ENCODE measurements at places on chromosomes 7 and 10.
A peak's percentile ranks its signal among the peaks of the same experiment; 100 is the strongest.

- DNase-seq, result no peak
These were observed 32.6 kb downstream of the SLC26A5 start for GRCh38 chr7:103413407-103413806.

DNA sequence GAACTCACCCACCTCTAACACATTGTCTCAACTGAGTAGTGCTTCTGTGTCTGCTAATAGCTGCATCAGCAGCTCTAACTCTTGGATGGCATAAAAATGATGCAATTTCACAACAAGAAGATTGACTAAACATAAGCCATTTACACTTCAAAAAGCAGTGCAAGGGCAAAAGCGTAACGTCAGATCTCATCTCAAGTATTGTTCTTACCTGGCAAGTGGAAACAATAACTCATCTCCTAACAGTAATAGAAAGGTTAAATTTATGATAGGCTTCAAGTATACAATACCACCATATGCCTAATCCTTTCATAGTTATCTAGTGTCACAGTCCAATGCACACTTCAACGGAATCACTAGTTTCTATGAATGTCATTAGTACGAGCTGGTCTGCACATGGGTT is 14.8 kb downstream of the TPK1 start:
- no peak for DNase-seq

DNA sequence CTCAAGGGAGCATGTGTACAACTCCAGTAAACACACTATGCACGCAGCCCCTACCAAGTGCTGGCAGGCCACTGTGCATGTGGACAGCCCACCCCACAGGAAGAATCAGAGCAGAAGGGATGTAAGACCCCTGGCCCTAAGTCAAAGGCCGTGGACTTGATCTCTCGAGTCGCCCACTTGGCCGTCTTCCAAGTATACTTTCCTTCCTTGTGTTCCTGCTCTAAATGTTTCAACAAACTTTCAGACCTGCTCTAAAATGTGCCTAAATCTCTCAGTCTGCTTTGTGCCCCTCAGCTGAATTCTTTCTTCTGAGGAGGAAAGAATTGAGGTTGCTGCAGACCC is 21.1 kb upstream of the NOM1 start:
- no peak for DNase-seq

GRCh38 chr10:111295788-111296187 is 219.0 kb downstream of the ADRA2A start:
- no peak for DNase-seq

DNA sequence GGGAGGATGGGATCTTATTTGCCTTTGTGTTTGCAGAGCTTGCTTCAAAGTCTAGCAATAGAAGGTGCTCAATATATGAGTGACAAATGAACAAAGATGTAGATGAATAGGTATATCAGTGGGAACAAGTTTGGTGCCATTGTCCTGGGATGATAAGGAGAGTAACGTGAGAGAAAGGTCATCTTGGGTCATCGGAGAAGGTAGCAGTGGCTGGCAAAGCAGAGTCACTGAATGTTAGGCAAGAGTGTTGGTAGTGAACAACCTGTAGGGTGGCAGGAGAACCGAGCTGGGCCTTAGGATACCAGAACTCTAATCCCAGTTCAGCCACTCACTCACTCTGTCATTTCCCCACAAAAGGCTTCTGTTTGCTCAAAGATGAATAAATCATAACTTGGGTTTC is 87.2 kb downstream of the CCDC71L start:
- DNase-seq, result no peak

GRCh38 chr7:90846192-90846591 is 250.1 kb downstream of the CDK14 start:
- DNase-seq, result no peak

GRCh38 chr10:26797340-26797739 is 63.4 kb downstream of the ABI1 start:
- no peak for DNase-seq

DNA sequence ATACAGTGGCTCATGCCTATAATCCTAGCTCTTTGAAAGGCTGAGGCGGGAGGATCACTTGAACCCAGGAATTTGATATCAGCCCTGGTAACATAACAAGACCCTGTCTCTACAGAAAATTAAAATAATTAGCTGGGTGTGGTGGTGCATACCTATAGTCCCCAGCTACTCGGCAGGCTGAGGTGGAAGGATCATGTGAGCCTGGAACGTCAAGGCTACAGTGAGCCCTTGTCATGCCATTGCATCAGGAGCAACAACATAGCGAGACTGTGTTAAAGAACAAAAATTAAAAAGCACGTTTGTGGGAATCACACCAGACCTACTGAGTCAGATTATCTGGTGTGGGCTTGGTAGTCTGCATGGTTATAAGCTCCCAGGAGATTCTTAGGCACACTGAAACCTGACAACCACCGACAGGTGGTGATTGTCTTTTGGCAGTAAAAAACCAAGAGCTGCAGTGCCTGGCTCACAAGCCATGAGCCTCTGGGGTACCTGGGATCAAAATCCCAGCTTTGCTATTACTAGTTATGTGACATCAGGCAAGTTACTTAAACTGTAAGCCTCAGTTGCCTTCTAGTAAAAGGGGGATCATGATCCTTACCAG is 146.9 kb downstream of the SND1 start:
- DNase-seq, result no peak

GRCh38 chr7:90661290-90662151 is 65.4 kb downstream of the CDK14 start:
- no peak for DNase-seq

GRCh38 chr7:43481902-43482678 is 100.8 kb upstream of the STK17A start:
- no peak for DNase-seq

- DNase-seq, result no peak
These were observed 83.5 kb upstream of the GNA12 start for GRCh38 chr7:2927592-2927991.

- DNase-seq, result no peak
These were observed 56.6 kb downstream of the DNAJC1 start for GRCh38 chr10:21946946-21947345.

DNA sequence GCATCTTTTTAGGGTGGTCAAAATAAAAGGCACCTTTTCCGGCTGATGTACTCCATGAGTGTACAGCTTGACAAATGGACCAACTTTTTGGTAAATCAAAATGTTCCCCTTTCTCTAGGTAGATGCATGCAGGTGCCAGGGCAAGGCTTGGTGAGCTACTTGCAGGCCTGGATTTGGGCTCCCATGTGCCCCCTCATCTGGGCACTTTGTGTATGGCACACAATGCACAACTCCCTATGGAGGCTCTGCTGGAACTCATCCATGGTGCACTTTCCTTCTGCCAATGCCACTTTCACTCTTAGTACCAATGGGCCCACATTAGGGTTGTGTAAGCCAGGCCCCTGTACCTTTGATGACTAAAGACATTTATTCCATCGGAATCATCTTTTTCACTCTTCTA is 300.8 kb downstream of the SDHAF3 start:
- DNase-seq, result no peak

DNA sequence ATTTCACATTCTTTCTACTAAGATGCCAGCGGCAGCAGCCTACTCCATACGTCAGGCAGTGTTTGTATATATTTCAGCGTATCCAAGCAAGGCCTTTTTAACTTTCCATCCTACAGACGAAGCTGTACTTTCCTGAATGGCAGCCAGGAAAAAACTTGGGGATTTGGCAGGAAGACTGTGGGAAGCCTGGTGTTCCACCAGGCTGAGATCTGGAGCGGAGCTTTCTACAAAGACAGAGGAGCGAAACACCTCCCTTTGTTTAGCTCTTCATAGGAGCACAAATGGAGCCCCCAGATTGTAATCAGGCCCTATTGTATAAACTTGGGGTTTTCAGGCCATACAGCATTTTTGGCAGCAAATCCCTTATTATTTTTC is 143.8 kb downstream of the TES start:
- DNase-seq, result peak; percentile 54

DNA sequence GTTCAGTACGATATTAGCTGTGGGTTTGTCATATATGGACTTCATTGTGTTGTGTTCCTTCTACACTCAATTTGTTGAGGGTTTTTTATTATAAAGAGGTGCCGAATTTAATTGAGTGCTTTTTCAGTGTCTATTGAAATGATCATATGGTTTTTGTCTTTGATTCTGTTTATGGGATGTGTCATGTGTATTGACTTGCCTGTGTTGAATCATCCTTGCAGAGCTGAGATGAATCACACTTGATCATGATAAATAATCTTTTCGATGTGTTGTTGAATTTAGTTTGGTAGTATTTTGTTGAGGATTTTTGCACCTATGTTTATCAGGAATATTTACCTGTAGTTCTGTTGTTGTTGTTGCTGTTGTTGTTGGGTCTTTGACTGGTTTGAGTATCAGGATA is 39.8 kb downstream of the ATOH7 start:
- DNase-seq, result no peak

GRCh38 chr10:132057191-132057681 is 8.5 kb upstream of the JAKMIP3 start:
- no peak for DNase-seq

DNA sequence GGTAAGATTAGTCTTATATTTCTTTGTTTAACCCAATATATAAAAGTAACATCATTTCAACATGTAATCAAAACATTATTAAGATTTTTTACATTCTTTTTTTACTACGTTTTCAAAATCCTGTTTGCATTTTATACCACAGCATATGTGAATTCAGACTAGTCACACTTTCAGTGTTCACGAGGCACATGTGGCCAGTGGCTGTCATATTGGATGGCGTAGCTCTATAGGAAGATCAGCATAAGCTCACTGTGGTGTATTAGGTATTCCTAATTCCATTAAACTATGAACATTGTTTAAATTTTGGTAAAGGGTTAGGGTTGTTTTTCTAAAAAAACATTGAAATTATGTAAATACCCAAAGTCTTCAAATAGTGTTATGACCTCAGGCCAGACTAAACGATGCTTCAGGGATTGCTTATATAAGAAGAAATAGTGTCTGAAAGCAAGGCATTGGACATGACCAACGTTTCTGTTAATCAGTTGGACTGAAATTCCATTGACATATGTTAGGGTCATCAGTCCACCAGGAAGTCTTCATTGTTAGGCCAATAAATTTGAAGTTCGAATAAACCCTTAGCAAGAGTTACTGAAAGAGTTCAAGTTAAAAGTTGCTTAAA is 97.0 kb downstream of the BICC1 start:
- no peak for DNase-seq

DNA sequence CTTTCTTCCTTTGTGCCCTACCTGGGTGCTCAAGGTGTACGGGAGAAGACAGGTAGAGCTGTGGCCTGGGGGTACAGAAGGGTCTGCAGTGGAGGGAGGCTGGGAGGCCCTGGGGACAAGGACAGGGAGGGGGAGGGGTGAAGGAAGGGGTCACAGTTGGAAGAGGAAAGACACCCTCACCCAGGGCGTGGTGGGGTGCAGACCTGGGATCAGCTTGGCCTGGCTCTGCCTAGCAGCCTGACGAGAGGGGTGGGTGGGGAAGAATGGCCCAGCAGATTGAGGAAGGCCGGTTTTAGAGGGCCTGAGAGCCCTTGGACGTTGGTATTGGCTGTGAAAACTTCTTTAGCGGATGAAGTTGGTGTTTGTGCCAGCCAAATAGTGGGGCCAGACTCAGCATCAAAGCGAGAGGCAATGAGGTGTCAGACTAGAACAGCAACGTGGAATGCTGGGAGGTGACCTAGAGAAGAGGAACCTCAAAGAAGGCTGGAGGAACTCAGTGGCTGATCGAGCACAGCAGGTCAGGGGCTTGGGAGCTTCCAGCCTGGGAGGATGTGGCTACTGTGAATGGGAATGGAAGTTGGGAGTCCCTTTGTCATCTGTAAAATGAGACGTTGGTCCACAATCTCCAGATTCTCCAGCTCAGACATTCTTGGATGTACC is 18.1 kb upstream of the TRIM8 start:
- no peak for DNase-seq

DNA sequence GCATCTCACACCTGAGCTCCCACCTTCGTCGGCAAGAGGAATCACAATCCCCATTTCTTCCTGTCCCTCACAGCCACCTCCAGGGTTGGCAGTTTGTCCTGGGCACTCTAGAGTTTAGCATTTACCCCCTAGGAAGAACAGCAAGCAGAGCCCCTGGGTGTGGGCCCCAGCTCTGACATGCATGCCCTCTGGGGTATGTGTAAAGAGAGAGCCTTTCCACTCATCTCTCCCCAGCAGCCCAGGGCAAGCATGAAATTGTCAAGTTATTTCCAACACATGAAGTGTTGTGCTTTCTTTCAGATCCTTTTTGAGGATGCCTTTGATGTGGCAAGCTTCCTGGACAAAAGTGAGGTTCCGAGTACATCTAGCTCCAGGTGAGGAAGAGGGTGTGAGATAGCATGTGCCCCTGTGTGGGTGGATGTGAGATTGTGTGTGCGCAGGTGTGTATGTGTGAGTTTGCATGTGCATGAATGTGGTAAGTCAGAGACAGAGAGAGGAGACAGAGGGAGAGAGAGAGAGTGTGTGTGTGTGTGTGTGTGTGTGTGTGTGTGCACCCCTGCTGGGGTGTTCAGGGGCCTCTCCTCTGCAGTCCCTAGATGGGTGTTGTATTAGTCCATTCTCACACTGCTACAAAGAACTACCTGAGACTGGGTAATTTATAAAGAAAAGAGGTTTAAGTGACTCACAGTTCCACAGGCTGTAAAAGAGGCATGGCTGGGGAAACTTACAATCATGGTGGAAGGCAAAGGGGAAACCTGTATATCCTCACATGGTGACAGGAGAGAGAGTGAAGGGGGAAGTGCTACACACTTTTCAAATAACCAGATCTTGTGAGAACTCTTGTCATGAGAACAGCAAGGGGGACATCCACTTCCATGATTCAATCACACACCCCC is 18.1 kb downstream of the STRA8 start:
- DNase-seq, result no peak

- DNase-seq, result no peak
These were observed 80.6 kb upstream of the OIT3 start for GRCh38 chr10:72812753-72813430.

GRCh38 chr7:127895814-127896280 is 135.4 kb downstream of the LRRC4 start:
- no peak for DNase-seq

- no peak for DNase-seq
These were observed 80.3 kb downstream of the MICU1 start for GRCh38 chr10:72545546-72545945.

GRCh38 chr10:133356549-133357284 is 1.1 kb downstream of the FUOM start:
- DNase-seq, result no peak

DNA sequence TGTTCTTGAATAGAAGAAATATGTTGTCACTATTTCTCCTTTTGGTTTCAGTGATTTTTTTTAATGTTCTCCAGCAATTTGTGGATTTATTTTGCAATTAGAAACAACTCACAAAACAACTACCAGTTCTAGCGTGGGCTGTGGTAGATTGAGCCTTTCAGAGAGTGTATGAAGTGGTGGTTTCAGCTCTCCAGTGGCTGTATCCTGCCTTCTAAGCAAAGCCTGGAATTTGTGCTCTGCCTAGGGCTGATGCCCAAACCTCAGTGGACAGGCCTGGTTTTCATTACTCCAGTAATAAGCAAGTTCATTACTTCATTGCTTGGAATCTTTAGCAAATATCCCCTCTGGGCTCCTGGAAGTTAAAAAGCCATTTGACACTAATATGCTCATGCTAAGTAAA is 35.9 kb downstream of the APBB1IP start:
- no peak for DNase-seq

DNA sequence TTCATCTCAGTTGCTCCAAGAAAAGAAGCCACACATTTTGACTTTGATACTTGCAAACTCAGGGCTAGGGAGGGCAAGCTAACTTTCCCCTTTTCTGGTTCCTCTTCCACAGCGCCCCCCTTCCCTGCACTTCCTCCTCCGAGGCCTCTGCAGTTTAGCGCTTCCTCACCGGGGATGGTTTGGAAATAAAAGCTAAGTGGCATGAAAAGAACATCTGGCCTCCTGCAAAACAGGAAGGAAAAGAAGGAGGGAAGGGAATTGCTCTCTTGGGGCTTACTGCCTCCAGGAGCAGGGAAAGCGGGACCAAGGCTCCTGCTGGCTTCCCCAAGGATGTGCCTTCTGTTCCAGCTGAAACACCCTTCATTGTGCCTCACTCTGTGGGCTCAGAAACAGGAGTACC is 42.3 kb downstream of the PRKCQ start:
- DNase-seq, result no peak

Data from mucosa of gallbladder (tissue), 1 donor.